ENCODE measurements at places on chromosomes 11 and 22.

- no peak for DNase-seq
These were observed 4.6 kb downstream of the AASDHPPT start for GRCh38 chr11:106082096-106082495.

- DNase-seq: no peak
These were observed 73.6 kb downstream of the ALX4 start for GRCh38 chr11:44236296-44236695.

DNA sequence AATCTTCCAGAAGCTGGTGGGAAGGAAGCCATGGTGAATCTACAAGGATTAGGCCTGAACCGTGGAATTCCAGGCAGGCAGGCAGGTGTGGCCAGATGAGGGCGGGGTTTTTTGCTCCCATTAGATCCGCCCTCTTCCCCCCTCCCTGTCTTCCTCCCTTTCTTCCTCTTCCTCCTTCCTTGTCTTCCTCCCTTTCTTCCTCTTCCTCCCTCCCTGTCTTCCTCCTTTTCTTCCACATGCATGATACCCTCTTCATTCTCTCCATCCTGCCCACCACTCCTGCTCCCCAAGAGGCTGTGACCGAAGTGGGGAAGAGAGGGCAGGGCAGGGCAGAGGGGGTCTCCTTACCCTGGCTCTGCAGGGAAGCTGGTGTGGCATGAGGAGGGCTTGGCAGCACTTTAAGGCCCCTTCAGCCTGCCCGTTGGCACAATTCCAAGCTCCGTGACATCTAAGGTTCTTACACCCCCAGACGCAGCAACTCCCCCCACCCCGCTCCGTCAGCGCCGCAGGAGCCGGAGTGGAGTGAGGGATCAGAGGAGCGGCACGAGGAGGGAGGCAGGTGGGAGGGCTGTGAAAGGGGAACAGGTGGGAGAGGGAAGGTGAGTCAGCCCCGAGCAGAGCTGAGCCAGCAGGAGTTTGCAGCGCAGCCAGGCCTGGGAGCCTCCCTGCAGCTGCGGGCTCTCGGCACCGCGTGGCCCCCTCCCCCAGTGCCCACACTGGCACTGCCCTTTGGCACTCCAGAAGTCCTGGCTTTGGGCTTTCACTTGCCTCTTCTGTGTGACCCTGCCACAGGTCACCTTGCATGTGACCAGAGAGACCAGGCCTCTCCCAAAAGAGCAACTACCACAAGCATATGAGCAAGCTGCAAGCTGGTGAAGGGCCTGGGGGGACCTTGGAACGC, 32.1 kb downstream of the KCNJ4 start:
- peak; percentile 47 for DNase-seq

GRCh38 chr11:1502168-1502953, 15.8 kb upstream of the MOB2 start:
- DNase-seq: no peak

GRCh38 chr11:16784097-16784496, 45.6 kb downstream of the C11orf58 start:
- DNase-seq: peak; percentile 69

DNA sequence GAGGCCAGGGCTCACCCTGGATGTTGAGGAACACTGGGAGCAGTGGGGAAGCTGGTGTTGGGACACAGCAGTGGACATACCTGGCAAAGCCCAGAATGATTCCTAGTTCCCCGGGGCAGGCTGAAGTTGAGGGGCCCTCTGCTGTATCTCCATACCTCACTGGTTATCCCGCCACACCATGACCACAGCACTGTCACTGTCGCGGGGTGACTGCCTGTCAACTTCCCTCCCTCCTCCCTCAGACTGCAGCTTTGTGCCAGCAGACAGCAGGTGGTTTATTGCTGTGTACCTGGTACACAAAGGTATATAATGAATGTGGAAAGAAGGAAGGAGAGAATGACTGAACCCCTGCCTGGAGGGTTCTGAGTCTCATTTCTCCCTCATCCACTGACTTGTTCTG, 318.7 kb downstream of the TMEM135 start:
- DNase-seq: no peak

DNA sequence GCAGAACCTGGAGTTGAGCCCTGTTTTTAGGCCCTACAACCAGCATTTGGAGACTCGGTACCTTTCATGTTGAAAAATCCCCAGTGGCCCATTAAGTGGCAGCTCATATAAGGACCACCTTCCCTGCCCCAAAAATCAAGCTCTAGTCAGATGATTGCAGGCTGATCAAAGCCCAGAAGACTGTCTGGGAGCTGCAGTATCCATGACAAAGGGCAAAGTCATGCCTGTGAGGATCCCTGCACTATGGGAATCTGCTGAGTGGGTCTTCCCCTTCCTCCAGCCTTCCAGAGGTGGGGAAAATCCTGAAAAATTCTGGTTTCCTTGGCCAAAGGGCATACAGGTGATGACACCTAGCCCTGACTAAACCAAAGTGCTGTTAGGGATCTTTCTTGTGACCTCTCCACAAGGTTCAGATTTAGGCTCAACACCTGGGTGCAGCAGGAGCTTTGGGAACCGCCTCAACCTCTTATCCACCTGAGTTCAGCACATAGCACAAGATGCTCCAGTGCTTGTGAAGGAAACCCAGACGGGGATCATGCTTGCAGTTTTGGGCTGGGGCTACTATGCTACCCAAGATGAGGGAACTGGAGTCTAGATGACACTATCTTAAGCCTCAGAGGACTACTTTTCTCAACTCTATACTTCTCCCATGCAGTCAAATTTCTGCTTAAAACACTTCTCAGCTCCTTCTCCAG, 1.2 kb upstream of the TRIM3 start:
- DNase-seq: no peak

Data from HAP-1 (cell line).